ENCODE measurements at places on chromosomes 3 and 15.
A peak's percentile ranks its signal among the peaks of the same experiment; 100 is the strongest.

- no peak for DNase-seq
Observed at GRCh38 chr3:8254489-8254888, 247.1 kb upstream of the LMCD1 start.

GRCh38 chr3:138912237-138912636 lies 34.7 kb downstream of the FOXL2 start:
- no peak for DNase-seq

GRCh38 chr3:66602691-66603090 lies 101.9 kb upstream of the LRIG1 start:
- DNase-seq = no peak

GRCh38 chr3:122392868-122393844 lies 9.2 kb downstream of the FAM162A start:
- no peak for DNase-seq

DNA sequence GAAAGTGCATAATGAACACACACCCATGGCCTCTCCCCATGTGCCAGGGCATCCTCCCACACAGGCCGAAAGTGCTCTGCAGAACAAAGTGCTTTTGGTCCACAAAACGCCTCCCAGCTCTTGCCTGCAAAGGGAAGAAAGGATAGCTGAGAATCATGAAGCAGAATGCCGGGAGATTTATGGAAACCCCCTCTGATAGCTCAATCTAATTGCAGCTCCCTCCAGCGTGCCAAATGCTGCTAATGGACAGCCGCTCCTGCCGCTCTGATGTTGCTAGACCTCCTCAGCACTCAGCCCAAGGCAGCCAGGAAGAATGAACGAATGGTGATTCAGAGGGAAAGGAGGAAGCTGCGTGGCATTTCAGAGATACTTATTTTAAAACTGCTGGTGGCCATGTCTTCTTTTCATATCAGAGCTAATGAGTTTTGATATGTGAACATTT lies 145.3 kb downstream of the TJP1 start:
- DNase-seq = no peak

DNA sequence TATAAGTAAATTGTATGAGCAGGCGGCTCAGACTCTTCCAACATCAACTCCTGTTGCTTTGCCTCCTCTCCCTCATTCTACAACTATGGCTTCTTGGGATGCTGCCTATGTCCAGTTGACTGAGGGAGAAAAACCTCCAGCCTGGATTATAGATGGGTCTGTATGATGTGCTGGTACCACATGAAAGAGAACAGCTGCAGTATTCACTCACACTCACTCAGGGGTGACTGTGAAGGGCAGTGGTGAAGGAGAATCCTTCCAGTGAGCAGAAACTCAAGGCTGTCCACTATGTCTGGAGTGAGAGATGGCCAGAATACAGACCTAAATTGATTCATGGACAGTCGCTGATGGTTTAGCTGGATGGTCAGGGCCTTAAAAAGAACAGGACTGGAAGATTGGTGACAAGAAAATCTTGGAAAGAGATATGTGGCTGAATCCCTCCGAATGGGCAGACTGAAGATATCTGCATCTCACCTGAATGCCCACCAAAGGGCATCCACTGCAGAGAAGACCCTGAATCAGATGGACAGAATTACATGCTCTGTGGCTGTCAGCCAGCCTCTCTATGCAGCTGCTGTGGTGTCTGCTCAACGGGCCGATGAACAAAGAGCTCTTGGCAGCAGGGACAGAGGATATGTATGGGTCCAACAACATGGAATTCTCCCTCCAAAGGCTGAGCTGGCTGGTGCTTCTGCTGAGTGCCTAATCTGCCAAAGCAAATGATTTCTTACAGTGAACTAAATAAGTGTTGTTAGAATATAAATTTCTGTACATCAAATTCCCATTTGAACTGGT lies 1.9 kb upstream of the BCL2L10 start:
- no peak for DNase-seq

DNA sequence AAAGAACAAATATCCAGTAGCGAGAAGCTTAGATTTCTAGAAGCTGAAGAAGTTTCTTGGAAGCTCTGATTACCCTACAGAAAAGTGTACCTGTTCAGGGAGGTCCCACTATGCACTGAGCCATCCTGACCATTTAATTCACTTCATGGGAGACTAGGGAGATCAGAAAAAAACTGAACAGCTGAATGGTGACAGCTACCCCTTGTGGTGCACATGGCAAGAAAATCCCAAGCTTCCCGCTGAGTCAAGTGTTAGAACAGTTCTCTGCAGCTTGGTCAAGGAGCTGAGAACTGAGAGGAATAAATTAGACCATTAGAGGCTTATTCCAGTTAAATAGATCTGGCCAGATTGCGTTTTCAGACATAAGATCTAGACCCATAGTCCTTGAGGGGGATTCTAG lies 197.2 kb upstream of the VEPH1 start:
- no peak for DNase-seq

DNA sequence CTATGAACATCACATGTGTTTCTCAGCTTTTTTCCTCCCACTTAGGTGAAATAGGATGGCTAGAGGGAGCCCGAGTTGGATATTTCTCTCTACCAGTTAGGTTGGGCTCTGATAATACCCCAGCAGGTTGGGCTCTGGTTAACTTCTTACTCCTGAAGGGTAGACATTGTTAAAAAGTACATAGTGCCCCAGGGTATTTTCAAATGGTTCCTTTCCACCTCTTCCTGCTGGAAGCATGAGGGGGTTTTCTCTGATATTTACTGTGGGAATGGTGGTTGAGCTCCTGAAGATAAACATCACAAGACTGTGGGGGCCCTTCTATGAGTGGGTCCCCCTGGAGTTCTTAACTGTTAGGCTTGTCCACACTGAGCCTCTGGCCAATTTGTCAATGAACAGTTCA lies 36.1 kb upstream of the SPESP1 start:
- DNase-seq = no peak

DNA sequence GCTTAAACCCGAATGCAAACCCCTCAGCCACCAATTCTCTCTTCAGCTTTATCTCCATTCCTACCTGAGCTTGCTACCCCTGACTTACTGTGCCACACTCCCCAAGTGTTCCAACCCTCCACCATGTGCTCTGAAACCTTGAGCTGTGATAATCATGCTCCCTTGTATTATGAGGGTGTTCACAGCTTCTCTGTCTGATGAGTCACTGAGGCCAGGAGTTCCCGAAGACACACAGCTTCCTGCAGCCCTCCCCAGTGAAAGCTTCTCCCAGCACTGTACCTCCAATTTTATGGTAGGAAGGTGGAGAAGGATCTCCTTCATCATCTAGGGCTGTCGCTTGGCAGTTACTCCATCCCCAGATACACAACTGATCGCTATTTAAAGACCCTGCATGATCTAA lies 24.9 kb downstream of the STAC start:
- DNase-seq = no peak

DNA sequence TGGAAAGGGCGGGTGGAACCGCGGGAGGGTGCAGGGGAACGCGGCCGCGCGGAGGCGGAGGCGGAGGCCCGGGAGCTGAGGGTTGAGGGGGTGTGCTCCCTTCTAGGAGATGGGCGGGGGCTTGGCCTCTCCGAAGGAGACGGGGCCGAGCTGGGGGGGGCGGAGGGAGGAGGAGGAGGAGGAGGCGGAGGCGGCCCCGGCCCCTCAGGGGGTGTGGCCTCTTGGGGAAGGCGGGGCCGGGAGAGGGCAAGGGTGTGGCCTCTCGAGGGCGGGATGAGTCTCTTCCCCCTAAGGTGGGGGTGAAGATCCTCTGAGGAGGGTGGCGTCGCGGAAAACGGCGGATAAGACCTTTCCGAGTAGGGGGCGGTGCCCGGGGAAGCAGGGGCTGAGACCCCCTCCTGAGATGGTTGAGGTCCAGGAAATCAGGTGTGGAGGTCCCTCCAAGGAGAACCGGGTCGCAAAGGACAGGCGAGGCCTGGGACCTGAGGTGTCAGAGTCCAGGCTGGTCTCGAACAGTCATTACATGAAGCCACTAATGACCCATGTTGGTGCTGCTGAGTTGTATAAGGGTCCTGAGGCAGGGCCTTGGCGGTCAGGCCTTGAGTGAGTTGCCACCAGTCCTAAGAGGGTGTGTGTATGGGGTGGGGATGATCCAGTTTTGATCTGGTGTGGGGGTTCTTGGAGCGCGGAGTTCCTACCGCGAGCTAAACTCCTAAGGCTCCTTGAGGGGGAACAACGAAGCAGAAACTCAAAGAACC lies 759 bp downstream of the WDR6 start:
- DNase-seq = peak; percentile 96

- no peak for DNase-seq
Observed at GRCh38 chr3:72139316-72139715, 354.4 kb upstream of the PROK2 start.

- no peak for DNase-seq
Observed at GRCh38 chr3:5498981-5499380, 311.5 kb downstream of the EDEM1 start.

GRCh38 chr3:15276028-15276724 lies 56.2 kb downstream of the SH3BP5 start:
- peak; percentile 33 for DNase-seq

GRCh38 chr3:19934098-19934566 lies at the start of gene EFHB:
EFHB (minus strand) TSS chr3:19934217; CDS start chr3:19934018, 199 bp downstream.
- no peak for DNase-seq

DNA sequence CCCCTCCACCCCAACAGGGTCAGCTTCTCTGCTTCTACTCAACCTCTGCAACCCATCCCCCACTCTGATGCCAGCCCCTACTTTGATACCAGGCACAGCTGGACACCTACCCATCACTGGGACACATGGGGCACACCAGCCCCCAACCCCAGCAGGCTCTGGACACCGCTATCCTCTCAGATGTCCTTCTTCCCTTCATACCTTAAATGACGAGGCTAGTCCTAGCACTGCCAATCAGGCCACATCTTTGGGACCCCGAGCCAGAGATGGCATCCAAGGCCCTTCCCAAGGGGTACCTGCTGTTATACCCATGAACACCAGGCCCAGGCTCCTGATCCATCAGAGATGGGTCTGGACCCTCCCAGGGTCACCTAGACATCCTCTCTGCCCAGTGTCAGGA lies 10.6 kb downstream of the POC1A start:
- no peak for DNase-seq

DNA sequence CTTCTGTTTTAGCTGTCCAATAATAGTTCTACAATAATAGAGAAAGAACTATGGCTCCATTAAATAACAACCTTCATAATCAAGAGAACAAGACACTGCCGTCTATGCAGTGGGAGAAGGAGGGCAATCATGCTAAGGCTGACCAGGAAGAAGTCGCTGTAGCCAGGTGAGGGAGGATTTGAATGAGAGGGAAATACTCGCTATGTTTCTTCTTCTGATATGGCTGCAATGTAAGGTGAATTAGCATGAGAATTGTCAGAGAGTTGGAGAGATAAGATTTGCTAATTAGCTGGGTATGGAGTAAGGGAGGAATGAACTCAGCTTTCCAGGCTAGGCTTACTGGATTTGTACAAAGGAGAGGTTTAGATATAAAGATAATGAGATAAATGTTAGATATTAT lies 555.4 kb upstream of the ZNF385D start:
- DNase-seq = no peak

DNA sequence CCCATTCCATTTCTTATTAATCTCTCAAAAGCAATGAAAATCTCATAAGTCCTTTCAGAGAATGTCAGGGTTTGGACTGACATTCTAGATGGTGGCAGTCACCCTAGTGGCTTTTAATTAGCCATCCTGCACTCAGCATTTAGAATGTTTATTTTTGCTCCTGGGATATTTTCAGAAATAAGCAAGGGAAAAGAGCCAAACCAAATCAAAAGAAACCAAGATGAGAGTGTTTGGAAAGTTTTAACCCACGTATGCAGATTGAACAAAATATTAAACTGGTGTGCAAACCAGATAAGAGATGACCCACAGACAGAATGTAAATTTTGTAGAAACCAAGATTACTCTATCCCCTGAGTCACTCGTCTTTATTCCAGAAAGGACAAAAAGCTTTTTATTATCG lies 275.8 kb downstream of the SQOR start:
- no peak for DNase-seq

DNA sequence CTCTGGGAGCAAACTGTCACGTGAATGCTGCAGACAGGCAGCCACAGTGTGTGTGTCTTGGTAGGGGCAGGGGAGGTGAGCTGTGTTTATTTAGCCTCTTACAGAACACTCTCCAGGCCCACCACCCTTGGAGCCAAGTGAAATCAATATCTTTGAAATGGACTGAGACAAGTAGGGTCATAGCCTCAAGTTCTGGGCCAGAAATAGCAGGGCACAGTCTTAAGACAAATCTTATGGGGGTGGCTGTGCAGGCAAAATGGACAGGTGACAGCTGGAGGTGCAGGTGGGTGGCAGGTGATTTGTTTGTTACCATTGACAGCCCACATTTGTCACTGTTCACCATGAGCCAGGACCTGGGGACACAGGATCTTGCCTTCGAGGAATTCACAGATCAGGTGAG lies 93.6 kb upstream of the NMNAT3 start:
- DNase-seq = no peak

DNA sequence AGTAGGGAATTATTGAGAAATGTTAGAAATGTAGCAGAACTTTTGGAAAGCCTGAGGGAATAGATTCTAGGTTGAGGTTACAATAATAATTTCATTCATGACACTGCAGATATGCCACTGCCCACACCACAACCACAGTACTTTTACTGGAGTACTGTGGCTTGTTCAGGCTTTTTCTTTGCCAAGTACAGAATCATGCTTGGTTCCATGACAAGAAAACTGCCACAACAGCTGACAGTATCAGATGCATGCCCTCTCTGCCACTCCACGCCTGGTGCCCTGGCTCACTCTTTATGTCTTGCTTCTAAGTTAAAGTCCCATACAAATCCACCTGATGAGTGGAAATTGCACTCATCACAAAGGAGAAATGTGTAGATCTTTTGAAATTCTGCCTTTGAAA lies 398.6 kb downstream of the ZIC1 start:
- DNase-seq = no peak

GRCh38 chr3:153284282-153284938 lies 122.4 kb downstream of the RAP2B start:
- peak; percentile 71 for DNase-seq

- DNase-seq = no peak
Observed at GRCh38 chr3:163753033-163753432, 1325.3 kb downstream of the SI start.

- DNase-seq = no peak
Observed at GRCh38 chr15:100717596-100717995, 115.2 kb downstream of the ASB7 start.

GRCh38 chr15:34850121-34850520 lies 54.8 kb upstream of the ACTC1 start:
- DNase-seq = no peak
